Esophagus muscularis mucosa (tissue), 4 donors: ENCODE measurements at places on chromosomes 11 and 22. TPM values are rescaled to one million over a fixed set of nuclear protein-coding genes. Genes with fewer than 3 reads are reported as not detected.

- DNase-seq, result no peak
Measured at GRCh38 chr11:86274503-86274902, 27.5 kb upstream of the HIKESHI start.

NTM gene
- total RNA-seq, result 25.3 TPM

DNA sequence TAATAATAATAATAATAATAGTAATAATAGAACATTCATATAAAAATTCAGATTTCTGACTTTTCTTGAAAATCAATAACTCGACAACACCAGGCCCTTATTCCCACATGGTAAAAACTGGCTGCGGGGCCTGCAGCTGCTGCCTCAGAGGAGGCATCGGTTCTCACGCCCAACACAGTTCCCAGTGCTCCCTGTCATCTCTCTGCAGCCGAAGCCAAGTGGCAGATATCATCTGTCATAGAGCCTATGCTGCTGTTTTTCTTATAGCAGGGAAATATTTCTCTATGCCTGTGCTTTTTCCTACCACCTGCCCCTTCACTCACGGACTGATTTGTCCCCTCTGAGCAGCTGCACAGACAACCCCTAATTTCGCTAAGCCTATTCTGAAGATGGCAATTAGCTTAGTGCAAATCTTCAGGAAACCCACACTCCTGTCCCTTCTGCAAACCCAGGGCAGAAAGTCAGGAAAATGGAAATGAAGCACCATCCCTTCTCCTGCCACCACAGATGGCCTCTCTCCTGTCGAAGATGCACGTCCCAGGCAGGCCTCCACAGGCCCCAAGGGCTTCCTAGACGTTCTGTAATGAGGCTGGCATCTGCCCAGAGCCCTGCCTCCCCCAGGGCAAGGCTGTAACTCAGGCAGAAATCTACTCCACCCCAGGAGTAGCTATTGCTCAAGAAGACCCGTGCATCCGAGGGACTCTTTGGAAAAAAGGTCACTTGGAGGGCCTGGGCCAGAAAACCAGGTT lies 66.7 kb downstream of the SYN3 start:
- DNase-seq, result no peak

GAB2 gene
- 42.4 TPM for total RNA-seq

DNA sequence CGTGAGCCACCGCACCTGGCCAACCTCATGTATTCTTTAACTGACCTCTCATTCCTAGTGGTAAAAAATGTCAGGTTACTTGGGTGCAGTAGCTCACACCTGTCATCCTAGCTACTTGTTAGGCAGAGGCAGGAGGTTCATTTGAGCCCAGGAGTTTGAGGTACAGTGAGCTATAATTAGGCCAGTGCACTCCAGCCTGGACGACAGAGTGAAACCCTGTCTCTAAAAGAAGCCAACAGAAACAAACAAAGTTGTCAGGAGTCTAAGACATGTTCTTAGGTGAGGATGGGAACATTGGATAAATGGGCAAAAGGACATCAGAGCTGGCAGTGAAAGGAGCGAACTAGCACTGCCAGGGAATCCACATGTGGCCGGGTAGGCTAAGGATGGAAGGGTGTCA lies 18.1 kb downstream of the MADD start:
- DNase-seq, result no peak

DNA sequence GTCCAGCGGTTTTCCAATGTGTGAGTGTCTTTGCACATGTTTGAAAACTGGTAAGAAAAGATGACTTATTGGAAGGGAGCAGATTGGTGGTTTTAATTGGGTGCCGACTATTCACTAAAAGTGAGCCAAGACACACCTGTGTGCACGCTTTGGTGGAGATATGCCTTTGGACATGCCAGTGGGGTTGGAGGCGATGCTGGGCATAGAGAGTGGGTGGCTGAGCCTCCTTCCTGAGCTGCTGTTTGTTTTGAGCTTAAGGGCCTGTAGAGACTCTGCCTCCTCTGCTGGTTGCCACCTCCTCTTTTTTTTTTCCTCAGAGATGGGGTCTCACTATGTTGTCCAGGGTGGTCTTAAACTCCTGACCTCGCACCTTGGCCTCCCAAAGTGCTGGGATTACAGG lies 9.5 kb downstream of the IGHMBP2 start:
- no peak for DNase-seq

DNA sequence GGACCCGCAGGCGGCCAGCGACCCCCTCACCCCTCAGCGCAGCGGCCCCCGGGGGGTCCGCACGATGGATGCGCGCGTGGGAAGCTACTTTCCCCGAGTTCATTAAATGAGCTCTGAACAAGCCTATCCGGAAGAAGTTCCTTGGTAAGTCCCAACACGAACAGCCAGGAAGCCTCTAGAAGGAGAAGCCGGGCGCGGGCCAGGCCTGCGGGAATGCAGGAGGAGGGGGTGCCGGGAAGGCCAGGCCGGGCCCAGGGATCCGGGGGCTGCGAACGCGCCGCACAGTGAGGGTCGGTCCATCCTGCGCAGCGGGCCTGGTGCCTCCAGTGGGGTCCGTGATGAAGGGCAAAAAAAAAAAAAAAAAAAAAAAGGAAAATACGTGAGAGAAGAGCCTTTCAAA lies 36.9 kb downstream of the TOLLIP start:
- DNase-seq, result no peak

DNA sequence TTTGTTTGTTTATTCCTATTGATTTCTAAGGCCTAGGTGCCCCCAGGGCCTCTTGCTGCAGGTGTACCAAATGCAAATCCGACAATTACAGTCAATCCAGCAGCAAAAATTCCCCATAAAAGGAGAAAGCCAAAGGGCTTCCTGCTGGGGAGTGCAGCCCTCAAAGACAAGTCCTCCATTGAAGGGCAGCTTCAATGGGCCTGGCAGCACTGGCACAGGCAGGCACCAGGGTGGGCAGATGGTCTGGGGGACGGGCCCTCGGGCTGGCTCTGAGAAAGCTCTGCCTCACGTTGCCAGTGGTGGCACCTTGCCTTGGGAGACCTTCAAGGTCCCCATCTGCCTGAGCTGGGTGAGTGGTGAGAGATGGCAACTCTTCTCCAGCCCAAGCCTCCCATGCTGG lies 128.0 kb downstream of the DSCAML1 start:
- no peak for DNase-seq

CD3E gene
- 1.2 TPM for total RNA-seq

SYT9 gene
- 0.33 TPM for total RNA-seq

DNA sequence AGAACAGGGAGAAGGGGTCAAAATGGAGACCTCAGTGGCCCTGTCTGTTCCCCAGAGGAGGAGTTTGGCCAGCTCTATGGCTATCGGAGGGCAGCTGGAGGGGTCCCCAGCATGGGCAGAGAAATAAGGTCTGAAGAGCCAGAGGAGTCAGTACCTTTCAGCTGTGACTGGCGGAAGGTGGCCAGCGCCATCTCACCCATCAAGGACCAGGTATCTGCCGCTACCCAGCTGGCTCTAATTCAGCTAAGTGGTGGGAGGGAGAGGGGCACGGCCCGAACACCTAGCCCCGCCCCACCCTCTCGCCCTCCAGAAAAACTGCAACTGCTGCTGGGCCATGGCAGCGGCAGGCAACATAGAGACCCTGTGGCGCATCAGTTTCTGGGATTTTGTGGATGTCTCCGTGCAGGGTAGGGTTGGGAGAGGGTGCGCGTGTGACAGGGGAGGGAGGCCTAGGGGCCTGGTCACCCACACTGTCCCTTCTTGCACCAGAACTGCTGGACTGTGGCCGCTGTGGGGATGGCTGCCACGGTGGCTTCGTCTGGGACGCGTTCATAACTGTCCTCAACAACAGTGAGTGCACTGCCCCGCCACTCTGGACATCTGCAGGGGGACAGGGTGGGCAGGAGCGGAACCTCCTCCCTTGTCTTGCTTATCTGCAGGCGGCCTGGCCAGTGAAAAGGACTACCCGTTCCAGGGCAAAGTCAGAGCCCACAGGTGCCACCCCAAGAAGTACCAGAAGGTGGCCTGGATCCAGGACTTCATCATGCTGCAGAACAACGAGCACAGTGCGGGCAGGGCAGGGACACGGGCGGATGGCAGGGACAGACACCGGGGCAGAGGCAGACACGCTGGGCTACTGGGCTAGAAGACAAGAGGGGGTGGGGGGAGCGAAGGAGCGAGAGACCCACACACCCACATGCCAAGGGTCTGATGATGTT lies 2.8 kb downstream of the CTSW start:
- DNase-seq, result no peak

DNA sequence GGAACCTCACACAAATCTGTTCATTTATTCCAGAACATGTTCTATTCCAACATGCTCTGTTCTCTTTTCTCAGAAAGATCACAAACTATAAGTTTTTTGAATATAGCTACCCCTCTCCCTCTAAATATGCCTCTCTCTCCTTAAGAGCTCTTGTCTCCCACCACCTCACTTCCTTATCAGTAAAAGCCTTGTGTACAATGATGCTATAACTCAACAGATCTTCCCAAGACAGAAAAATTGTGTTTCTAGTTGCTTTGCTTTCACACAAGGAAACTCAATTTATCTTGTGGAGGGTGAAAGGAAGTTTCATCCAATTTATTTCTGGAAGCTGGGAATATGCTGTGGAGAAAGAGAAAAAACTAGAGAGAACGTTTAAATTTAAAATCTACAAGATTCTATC lies 64.4 kb downstream of the FAM76B start:
- DNase-seq, result no peak

- no peak for DNase-seq
Measured at GRCh38 chr11:64767344-64768299, 7.8 kb upstream of the PYGM start.

HEPHL1 gene
- not detected for total RNA-seq

NNMT gene
- 88.9 TPM for total RNA-seq

DNA sequence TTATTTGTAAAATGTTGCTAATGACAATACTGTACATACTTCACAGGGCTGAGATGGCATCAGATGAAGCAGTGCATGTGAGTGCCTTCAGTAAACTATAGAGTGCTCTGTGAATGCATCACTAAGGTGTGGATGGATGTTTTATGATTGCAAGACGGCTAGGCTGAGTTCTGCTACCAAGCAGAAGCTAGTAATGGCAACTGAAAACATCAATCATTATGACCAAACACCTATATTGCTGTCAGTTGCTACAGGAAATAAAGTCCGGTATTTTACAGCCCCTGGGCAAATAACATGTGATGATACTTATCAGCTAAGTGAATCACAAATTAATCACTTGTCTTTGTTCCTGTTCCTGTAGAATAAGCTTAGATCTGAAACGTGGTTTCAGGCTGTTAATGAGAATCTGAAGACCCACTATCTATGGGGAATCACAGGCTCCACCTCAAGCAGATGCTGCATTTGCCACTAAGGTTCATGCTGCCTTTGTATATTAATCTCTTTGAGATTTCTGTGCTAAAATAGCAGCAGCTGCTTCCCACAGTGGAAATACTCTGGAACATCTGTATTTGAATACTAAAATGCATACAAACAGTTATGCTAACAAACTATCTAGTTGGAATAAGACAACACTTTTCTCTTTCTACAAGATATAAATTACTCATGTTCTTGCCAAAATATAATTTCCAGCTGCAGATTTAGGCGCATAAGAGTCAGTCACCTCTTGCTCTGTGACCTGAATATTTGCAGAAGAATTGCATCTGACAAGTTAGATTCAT lies 254.0 kb upstream of the PITPNB start:
- no peak for DNase-seq

DNA sequence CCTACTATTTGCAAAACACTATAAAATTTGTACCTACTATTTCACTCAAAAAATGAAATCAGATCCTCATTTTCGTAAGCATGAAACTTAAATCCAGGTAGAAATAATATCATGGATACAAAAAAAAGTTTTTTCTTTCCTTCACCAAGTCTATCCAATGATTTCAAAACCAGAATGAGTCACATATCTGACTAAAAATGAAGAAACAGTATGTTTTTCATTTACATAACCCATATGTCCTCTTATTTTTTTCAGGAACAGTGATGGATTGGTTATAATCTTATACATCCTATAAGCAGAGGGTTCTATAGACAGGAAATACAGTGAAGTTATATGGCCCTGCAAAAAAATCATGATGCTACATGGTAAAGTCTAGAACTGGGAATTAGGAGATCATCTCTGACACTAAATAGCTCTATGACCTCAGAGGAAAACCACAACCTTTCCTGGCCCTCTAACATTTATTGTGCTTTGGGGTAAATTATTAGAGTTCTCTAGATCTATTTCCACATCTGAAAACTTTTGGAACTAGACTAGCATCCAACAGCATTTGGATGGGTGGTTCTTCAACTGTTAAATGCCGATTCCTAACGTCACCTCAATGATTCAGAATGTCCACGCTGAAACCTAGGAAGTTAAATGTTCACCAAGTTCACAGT lies 10.9 kb downstream of the MTMR2 start:
- DNase-seq, result no peak

GRCh38 chr22:42979606-42980005 lies 35.3 kb downstream of the PACSIN2 start:
- no peak for DNase-seq

PTPRCAP gene
- total RNA-seq, result 2.7 TPM
